ENCODE measurements at places on chromosomes 13 and 19. TPM values are rescaled to one million over a fixed set of nuclear protein-coding genes. Genes with fewer than 3 reads are reported as not detected.

- no peak for DNase-seq
Measured at GRCh38 chr13:111114362-111115060, 599 bp upstream of the ARHGEF7 start.

DNA sequence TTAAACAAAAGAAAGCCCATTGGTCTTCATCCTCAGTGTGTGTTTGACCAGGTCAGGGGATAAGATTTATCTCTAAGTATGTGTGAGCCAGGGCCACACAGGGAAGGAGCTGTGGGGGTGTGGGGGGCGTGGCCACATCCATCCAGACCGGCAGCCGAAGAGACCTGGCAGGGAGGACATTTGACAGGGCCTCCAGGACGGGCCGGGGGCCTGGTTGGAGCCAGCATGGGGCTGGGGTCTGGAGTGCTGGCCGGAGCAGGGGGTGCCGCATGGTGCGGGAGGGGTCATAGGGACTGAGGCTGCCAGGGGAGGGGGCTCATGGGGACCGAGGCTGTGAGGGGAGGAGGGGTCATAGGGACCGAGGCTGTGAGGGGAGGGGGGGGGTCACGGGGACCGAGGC is 20.4 kb upstream of the GNA15 start:
- no peak for DNase-seq

- no peak for DNase-seq
Measured at GRCh38 chr19:28927456-28927855, 285.5 kb downstream of the UQCRFS1 start.

DNA sequence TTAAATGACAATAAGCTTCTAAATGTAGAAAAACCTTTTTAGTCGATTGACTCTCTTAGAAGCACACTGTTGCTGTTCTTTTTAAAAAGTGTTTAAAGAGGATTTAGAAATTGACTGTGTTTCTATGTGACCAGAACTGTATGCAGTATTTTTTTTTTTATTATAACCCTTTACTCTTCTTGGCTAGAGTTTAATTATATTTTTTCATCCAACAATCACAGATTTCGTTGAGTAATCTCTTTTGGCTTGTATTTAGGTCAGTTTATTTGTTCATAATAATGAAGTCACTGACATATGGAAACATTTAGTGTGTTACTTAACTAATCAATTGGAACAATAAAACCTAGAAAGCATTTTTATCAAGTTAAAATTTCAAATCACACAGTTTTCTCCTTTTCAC is 19.9 kb downstream of the CSNK1A1L start:
- DNase-seq, result no peak

DNA sequence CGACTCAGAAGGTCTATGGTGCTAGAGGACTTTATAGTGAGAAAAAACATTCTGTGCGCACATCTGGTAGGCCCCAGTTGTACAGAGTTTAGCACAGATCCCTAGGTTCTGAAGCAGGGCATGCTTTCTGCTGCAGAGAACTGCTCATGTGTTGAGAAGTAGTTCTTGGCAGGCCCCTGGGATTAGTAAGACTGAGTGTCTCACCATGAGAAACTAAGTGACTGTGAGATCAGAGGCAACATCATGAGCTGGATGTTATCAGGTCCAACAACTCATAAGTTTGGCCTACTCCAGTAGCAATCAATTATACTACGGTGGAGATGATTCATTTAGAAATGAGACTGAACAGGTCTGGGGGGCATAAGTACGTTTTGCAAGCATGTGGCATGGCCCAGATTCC is 507.4 kb upstream of the KLF12 start:
- no peak for DNase-seq

DNA sequence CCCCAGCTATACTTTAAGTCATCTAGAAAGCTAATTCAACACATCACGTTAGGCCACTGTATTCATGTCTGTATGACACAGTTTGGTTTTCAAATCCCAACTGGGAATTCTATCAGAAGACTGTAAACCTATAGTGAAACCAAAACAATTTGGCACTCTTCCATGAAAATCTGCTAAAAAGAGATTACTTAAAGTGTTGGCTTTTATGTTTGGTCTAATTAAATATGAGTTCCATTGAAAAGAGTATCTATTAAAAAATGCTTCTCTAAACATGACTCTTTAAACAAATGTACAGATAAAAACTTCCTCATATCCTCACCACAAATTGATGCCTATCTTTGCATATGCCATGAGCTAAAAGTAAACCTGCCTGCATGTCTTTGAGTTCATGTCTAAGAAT is 25.4 kb downstream of the PCDH9 start:
- DNase-seq, result no peak

DNA sequence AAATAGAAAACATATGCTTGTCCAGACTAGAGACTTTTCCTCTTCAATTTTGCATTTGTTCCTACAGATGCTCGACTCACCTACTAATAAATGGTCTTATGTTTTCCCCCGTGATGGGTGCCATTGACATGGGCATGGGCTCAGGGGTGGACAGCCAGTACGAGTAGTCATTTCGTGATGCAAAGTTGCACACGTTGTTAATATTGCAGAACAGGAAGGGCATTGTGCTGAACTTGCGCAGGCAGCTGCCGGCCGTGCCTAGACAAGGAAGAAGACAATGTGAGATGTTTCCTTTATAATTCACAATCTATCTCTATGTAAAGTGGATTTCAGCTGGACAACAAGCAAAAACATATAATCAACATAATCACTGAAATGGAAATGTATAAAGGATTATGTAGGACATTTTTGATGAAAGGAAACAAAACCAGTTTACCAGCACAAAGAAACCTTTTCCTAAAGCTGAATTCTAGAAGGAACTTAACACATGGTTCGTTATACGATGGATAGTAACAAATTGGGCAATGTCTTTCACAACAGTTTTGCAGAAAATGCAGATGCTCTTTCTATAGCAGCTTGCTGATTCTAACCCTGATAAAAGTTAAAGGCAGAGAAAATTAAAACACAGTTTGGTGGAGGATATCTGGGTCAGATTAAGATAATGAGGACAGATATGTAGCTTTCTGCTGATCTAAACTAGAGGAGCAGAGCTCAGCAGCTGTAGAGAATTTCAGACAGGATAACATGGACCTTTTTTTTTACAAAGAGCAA is 145.7 kb downstream of the COL4A1 start:
- DNase-seq, result no peak

GRCh38 chr13:34762312-34762711 is 179.8 kb upstream of the NBEA start:
- no peak for DNase-seq

GRCh38 chr13:37716420-37717195 is 118.0 kb upstream of the POSTN start:
- no peak for DNase-seq

ARGLU1 gene
- 108 TPM for total RNA-seq

TMEM161A gene
- total RNA-seq, result 22.6 TPM

IFNL1 gene
- total RNA-seq, result not detected

Data from activated B cell treated with CpG ODN at 0.5 μM for 24 hours (primary cell).